Thoracic aorta (tissue), 2 donors: ENCODE measurements at places on chromosomes 16 and 17.
A peak's percentile ranks its signal among the peaks of the same experiment; 100 is the strongest.

DNA sequence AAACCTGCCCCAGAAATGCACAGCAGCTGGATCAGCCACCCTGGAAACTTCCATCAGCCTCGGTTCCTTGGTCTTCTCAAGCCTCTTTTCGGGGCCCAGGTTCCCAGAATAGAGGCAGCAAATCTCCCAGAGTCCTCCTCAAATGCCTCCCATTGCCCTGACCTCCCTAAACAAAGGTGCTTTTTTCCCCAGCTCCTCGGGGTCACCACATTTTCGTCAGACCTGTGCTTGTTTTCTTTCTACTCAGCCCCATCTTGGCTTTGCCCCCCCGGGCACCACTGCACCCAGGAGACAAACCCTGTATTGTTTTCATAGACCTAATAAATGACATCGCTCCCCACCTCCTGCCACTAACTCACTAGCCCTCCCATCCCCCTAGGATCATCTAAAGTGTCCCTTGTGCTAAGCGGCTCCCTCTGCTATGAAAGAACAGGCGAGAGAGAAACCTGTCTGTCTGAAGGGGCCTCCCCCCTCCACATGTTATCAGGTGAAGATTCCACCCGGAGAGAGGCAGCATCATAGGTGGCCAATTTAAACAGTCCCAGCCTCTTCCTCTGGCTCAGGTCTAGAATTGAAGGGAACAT lies 451.1 kb downstream of the SOX9 start:
- H3K4me1 ChIP-seq: no peaks in the 10 kb centered on the region
- H3K4me3 ChIP-seq: no peak overlapping the region
- no peak overlapping the region for H3K27ac ChIP-seq
- DNase-seq: no peak

- no peak for DNase-seq
- H3K4me1 ChIP-seq: peaks cover 36% of the 10 kb centered on the region
- no peaks in the 10 kb centered on the region for H3K36me3 ChIP-seq
- no peak overlapping the region for H3K27ac ChIP-seq
These were observed 1.8 kb downstream of the HMOX2 start for GRCh38 chr16:4477966-4478365.

DNA sequence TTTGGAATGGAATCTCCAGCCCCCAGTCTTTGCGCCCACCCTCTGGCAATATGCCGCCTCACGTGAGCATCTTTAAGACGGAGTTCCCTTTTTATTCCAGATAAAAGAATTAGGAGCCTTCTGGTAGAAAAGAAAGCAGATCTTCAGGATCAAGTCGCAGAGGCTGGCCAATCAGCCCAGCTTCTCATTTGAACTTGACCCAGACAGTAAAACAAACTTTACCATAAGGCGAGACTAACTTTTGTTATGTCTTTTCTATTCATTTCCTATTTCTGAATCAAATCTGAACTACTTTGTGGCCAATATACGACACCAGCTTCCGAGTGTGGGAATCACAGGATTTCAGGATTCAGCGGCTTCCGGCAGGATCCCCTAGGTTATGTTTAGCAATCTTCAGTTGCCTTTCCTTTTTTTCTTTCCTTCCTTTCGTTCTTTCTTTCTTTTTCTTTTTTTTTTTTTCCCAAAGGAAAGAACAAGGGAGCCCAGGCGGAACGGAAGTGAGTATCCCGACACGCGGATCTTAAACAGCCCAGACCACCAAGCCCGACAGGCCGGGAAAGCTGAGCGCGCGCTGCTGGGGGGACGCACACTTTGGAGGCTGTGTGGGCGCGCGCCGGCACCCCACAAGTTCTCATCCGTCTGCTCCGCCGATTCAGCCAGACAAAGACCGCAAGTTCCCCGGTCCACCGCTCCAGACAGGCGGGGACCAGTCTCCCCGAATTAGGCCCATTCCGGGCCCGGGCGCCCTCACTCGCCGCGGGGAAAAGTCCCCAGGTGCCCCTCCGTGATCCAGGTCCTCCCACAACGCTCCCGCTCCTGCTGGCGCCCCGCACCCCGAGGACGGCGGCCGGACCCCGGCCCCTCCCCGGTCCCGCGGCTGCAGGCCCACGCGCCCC lies 633 bp downstream of the TBC1D16 start:
- H3K36me3 ChIP-seq: no peaks in the 10 kb centered on the region
- H3K27me3 ChIP-seq: no peaks in the 10 kb centered on the region
- peak overlapping the region; percentile 69 for H3K4me3 ChIP-seq
- H3K4me1 ChIP-seq: peaks cover 10% of the 10 kb centered on the region
- DNase-seq: no peak
- peak overlapping the region; percentile 54 for H3K27ac ChIP-seq

GRCh38 chr16:27324851-27325301 lies 11.1 kb downstream of the IL4R start:
- peaks cover 75% of the 10 kb centered on the region for H3K4me1 ChIP-seq
- peak overlapping the region; percentile 37 for H3K27ac ChIP-seq
- no peaks in the 10 kb centered on the region for H3K36me3 ChIP-seq
- no peak overlapping the region for H3K4me3 ChIP-seq
- H3K27me3 ChIP-seq: no peaks in the 10 kb centered on the region

DNA sequence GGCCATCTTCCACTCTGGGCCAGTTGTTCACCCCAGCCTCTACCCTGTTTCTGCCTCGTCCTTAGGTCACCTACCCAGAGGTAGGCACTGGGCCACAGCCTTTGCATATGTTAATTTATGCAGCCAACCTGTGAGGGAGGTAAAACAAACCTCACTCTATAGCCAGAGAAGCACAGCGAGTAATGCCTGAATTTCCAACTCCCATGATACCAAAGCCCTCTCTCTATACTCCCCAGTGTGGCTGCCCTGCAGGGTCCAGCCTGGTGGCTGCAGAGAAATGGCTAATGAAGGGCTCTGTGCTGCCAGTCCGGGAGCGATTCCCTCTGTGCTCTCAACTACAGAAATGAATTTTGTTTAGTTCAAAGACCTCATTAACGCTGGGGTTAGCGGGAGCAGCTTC lies 397.0 kb upstream of the CCL2 start:
- H3K36me3 ChIP-seq: no peaks in the 10 kb centered on the region
- H3K27me3 ChIP-seq: no peaks in the 10 kb centered on the region
- H3K4me1 ChIP-seq: no peaks in the 10 kb centered on the region
- DNase-seq: no peak

DNA sequence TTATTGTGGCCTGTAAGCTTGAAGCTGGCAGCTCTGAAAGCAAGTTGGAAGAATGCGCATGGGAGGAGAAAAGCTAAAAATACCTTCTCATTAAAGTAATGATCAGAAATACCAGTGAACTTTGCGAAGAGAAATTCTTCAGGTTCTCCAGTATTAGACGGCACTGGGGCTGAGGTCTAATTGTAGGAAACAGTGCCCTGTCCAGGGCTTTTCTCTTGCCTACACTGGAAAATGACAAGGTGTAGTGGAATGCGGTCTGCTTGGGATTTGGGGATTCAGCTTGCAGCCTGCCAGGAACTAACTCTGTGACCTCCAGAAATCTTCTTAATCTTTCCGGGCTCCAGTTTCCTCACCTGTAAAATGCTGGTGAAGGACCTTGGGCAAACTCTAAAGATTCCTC lies 53.3 kb upstream of the KCNJ16 start:
- DNase-seq: no peak
- no peaks in the 10 kb centered on the region for H3K36me3 ChIP-seq
- peaks cover 19% of the 10 kb centered on the region for H3K4me1 ChIP-seq
- no peaks in the 10 kb centered on the region for H3K27me3 ChIP-seq

GRCh38 chr16:87086575-87086974 lies 230.6 kb downstream of the C16orf95 start:
- H3K27ac ChIP-seq: no peak overlapping the region
- no peaks in the 10 kb centered on the region for H3K4me1 ChIP-seq
- no peak for DNase-seq
- no peaks in the 10 kb centered on the region for H3K27me3 ChIP-seq
- no peak overlapping the region for H3K4me3 ChIP-seq

DNA sequence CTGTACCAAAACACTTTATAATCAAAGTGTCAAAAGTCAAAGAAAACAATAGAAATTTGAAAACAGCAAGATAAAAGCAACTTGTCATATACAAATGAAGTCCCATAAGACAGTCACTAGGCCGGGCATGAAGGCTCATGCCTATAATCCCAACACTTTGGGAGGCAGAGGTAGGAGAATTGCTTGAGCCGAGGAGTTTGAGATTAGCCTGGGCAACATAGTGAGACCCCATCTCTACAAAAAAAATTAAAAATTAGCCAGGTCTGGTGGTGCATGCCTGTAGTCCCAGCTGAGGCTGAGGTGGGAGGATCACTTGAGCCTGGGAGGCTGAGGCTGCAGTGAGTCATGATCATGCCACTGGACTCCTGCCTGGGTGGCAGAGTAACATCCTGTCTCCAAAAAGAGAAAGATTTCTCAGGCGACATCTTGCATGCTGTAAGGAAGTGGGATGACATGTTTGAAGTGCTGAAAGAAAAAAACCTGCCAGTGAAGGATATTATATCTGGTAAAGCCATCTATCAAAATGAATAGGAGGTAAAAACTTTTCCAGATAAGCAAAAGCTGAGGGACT lies 98.7 kb upstream of the NACA2 start:
- no peaks in the 10 kb centered on the region for H3K27me3 ChIP-seq
- no peak overlapping the region for H3K27ac ChIP-seq
- no peaks in the 10 kb centered on the region for H3K36me3 ChIP-seq

GRCh38 chr17:3911271-3912053 lies 4.8 kb downstream of the P2RX1 start:
- H3K36me3 ChIP-seq: no peaks in the 10 kb centered on the region
- DNase-seq: no peak
- no peak overlapping the region for H3K4me3 ChIP-seq
- H3K4me1 ChIP-seq: peaks cover 4% of the 10 kb centered on the region

DNA sequence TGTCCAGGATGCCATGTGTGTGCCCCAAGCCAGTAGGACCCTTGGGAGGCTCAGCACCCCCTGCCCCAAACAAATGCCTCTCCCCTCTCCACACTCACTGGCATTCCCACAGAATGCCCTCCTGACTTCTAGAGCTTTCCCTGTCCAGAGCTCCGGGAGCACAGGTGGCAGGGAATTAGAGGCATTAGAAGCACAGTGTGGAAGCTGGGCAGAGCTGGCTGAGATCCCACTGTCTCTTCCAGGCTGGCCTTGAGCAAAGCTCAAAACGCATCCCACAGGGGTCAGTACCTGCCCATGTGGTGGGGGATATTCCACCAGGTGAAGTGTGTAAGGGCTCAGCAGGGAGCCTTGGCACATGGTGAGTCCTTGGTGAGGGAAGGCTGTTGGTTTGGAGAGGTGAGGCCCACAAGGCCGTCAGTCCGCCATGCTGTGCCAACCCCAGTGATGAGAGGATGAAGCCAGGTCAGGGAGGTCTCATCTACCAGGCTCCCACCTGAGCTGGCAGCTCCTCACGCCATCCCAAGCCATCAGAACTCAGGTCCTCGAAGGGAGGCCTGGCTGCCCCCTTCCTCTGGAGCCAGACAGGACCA lies 18.1 kb downstream of the ENDOV start:
- no peak overlapping the region for H3K4me3 ChIP-seq
- peaks cover 13% of the 10 kb centered on the region for H3K4me1 ChIP-seq
- no peak overlapping the region for H3K27ac ChIP-seq
- no peak for DNase-seq
- peaks cover 6% of the 10 kb centered on the region for H3K36me3 ChIP-seq
- H3K27me3 ChIP-seq: no peaks in the 10 kb centered on the region

GRCh38 chr17:72556944-72557826 lies 436.4 kb downstream of the SOX9 start:
- no peaks in the 10 kb centered on the region for H3K4me1 ChIP-seq
- no peaks in the 10 kb centered on the region for H3K36me3 ChIP-seq
- H3K27me3 ChIP-seq: no peaks in the 10 kb centered on the region
- DNase-seq: no peak

GRCh38 chr16:25012525-25012991 lies 2.6 kb downstream of the ARHGAP17 start:
- H3K27ac ChIP-seq: no peak overlapping the region
- no peaks in the 10 kb centered on the region for H3K27me3 ChIP-seq
- no peak for DNase-seq
- H3K36me3 ChIP-seq: no peaks in the 10 kb centered on the region
- peak overlapping the region; percentile 91 for H3K4me3 ChIP-seq

DNA sequence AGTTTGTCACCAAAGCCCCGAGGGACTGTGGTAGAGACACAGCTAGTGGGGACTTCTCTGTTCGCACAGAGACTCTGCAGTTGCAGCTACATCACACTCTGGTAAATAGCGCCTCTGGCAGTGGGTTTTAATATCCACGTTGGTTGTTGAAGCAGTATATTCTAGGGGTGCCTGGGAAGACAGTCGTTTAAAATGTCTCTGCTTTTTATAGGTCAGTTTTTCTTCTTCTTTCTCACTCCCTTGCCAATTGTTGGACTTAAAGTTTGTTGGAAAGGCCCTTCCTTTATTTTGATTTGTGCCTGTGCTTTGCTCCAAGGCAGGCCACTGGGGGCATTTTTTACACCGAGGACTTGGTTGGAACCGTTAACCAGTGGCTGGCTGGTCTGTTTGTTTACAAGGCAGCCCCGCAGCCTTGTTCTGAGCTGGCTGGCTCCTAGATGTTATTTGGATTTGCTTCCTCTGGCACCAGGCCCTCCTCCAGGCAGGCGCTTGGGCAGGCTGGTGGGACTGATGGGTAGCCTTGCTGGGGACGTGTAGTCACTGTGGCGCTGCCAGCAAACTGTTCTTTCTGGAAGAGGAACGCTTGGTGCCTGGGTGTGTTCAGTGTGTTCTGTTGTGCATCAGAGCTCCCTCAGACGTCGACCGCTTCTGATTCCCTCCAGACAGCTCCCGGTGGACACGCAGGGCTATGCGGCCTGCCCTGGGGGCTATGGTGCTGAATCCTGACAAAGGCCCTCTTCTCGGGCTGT lies 218.2 kb upstream of the CHMP6 start:
- peak overlapping the region; percentile 10 for H3K4me3 ChIP-seq
- peaks cover 6% of the 10 kb centered on the region for H3K4me1 ChIP-seq
- peak; percentile 47 for DNase-seq
- H3K27me3 ChIP-seq: no peaks in the 10 kb centered on the region
- peak overlapping the region; percentile 54 for H3K27ac ChIP-seq

- no peaks in the 10 kb centered on the region for H3K36me3 ChIP-seq
- H3K4me3 ChIP-seq: peak within 1 kb of the TSS; percentile 53
- no peak within 1 kb of the TSS for H3K27ac ChIP-seq
- no peak for DNase-seq
These were observed at the start of gene IL21R for GRCh38 chr16:27401768-27402568. IL21R (plus strand) TSS chr16:27402174; CDS start chr16:27430072, 27,898 bp downstream.

DNA sequence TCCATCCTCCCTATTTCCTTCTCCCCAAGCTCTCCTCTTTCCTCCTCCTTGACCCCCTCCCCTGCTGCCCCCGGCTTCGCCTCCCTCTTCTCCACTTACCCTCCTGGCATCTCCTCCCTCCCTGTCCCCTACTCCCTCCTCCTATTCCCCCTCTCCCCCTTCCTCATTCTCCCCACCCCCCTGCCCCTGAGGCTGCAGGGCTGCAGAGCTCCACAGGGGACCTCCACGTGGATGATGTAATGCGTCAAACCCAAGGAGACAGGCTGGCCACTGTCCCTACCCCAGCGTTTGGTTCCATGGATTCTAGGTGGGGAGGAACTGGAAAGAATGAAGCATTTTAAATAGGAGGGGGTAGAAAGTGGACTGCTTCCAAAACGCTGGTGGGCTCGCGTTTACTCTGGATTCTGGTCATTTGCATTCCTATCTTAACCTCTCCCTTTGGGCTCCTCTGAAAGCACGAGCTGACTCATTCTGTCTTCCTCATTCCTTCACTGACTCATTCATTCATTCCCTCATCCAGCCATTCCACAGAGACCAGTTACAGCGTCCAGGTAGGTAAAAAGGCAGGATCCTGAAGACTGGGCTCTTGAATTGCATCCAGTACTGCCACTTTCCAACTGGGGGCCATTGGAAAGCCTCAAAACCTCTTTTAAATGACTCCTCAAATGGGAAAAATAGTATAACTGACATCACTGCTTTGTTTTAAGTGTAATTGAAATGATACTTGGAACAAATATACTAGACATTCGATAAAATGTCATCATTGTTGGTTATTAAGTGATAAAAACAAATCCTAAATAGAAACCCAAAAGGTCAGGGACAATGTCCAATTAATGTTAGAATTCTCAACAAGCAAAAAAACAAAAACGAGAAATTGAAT lies 943 bp upstream of the COTL1 start:
- H3K27ac ChIP-seq: peak overlapping the region; percentile 76
- no peaks in the 10 kb centered on the region for H3K36me3 ChIP-seq
- peak overlapping the region; percentile 63 for H3K4me3 ChIP-seq
- H3K4me1 ChIP-seq: peaks cover 21% of the 10 kb centered on the region
